ENCODE measurements at places on chromosomes 7 and 10.

DNA sequence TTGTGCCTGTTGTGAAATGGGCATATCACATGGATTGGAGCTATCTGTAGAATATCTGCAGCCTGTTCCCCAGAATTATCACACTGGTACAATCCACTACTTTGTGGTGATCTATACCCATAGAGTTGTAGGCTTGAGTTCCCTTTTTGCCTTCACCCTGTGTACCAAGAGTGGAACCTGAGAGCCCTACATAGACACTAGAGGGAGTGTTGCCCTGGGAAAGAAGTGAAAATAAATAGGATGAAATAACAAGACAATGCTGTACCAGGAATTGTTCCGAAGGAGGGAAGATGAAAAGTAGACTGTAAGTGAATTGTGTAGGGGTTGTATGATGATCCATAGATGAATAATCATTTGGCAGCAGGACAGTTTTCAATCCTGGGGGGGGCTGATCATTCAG is 9.0 kb downstream of the SORCS3 start:
- no peak for DNase-seq

- no peak for DNase-seq
Measured at GRCh38 chr10:33423154-33423529, 88.7 kb upstream of the NRP1 start.

- DNase-seq = no peak
Measured at GRCh38 chr7:127809261-127809702, 157.3 kb downstream of the SND1 start.

- peak; percentile 64 for DNase-seq
Measured at GRCh38 chr7:16918288-16918895, 36.6 kb upstream of the AGR3 start.

DNA sequence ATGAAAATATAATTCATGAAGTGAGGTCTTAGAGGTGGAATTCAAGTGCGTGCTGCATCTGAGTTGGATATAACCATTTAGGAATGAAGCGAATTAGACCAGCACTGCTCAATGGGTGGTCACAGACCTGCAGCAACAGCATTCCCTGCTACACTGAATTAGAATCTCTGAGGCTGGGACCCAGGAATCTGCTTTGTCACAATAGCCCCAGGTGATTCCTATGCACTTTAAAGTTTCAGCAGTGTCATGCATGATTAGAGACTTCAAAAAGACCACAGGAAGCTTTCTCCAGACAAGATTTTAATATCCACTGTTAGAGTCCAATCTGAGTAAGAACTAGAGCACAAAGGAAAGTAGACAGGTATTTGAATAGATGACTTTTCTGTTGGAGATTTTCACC is 352.8 kb upstream of the VSTM2A start:
- DNase-seq = no peak

GRCh38 chr7:83852136-83852535 is 203.2 kb upstream of the SEMA3E start:
- DNase-seq = no peak

- peak; percentile 91 for DNase-seq
Measured at GRCh38 chr7:23679898-23680413, at the start of gene FAM221A. Gene FAM221A, plus strand, starts transcription at chr7:23680199. Its CDS starts 20 bp downstream, at chr7:23680219.

DNA sequence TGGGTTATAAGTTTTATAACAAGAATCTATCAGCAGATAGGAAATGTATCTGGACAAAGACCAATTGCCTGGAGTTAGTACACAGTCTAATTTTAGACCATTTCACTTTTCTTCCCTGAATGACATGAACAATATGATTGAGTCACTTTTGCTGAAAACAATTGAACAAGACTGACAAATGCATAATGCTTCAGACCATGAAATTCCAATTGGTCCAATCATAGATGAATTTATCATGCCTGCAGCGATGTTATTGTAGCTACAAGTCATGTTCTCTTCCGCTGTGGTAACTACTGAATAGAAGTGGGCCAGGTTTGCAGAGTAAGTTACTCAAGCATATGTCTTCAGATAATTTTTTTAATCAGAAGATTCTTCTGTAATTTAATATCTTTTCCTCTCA is 73.4 kb downstream of the VSTM2A start:
- no peak for DNase-seq

DNA sequence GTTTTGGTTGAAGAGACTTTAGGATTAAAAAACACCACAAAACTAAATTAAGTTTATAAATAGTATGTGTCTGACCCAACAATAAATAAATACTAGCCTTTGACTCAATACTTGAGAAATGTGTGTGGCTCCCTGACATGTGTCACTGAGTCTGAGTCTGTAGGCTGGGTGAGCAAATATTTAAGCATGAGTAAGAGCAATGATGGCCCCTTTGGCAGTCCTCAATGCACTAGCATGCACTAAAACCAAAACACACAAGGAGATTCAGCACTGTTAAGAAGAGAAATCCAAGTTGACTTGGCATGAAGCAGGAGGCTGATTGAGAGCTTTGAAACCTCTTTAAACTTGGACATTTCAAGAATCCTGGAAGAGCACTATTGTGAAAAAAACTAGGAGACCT is 37.1 kb downstream of the CCDC71L start:
- peak; percentile 24 for DNase-seq

DNA sequence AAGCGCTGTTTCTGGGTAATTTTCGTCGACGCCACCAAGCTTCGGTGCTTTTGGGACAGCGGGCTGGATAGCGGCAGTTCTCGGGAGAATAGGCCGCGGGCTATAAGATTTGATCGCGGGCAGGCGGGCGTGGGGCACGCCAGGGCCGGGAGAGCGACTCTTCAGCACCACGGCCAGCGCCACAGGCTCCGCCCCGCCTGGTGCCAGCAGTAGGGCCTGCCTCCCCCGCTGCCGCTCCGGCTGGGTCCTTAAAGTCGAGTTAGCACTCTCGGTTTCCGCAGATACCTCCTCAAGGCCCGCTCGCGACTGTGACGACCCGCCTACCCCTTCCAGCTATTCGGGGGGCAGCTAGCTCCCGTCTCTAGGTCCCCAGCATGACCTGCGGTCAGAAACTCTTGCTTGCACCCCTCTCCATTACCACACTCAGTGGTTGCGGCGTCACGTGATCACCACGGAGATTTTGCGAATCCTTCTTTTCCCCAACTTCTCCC is 9.4 kb downstream of the NXPH1 start:
- peak; percentile 57 for DNase-seq

DNA sequence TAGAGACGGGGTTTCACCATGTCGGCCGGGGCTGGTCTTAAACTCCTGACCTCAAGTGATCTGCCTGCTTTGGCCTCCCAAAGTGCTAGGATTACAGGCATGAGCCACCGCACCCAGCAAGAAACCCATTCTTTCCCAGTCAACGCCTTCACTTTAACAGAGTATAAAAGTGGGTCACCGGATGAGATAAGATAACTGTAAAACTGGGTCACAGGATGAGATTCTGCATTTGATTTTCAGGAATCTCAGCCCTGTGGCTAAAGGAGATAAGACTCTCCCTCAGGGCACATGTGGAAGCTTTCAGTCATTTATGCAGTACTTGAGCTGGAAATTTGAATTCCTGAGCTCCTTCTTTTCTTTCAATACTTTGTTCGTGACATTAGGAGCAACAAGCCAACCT is 70.8 kb downstream of the LRRC17 start:
- no peak for DNase-seq

DNA sequence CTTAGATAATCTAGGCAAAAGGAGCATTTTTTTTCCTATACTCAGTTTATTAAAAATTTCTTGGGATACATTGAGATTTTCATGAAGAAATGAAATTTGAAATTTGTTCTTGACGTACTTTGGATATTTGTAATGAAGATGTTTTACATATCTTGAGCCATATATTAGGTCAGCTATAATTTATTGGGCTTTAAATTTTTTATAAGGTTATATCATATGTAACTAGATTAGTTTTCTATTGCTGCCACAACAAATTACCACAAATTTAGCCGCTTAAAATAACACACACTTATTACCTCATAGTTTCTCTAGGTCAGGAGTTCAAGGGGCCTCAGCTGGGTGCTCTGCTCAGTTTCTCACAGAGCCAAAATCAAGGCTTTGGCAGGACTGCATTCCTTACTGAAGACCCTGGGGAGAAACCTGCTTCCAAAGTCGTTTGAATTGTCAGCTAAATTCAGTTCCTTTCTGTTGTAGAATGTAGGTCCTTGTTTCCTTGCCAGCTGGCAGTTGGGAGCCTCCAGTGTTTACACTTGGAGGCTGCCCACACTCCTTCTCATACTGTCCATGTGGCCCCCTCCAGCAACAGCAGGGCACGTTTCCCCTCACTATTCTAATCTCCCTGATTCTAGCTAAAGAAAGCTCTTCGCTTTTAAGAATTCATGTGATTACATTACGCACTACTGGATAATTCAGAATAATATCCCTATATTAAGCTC is 42.6 kb upstream of the DNAH11 start:
- no peak for DNase-seq

DNA sequence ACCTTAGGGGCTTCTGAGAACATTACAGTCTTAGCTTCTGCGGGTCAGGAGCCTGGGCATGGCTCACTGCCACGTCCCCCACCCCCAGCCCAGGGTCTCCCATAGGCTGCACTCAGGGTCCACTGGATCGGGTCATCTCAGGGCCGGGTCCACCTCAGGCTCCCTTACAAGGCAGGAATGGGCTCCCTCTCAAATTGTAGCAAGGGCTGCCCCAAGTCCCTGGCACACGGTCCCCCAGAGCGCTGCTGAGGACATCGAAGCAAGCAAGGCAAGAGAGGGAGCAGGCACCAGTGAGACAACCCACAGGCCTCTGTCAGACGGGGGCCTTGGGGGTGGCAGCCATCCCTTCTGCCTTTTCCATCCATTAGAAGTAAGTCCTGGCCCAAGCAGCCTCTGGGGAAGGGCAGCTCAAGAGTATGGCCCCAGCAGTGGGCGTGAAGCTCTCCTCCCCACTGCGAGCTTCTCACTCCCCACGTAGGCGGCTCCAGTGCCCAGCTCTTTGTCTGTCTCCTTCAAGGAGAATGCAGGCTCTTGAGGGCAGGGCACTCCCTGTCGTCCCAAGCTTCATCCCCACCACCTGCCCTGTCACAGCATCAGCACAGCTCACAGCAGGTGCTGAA is 18.0 kb upstream of the RET start:
- DNase-seq = no peak

DNA sequence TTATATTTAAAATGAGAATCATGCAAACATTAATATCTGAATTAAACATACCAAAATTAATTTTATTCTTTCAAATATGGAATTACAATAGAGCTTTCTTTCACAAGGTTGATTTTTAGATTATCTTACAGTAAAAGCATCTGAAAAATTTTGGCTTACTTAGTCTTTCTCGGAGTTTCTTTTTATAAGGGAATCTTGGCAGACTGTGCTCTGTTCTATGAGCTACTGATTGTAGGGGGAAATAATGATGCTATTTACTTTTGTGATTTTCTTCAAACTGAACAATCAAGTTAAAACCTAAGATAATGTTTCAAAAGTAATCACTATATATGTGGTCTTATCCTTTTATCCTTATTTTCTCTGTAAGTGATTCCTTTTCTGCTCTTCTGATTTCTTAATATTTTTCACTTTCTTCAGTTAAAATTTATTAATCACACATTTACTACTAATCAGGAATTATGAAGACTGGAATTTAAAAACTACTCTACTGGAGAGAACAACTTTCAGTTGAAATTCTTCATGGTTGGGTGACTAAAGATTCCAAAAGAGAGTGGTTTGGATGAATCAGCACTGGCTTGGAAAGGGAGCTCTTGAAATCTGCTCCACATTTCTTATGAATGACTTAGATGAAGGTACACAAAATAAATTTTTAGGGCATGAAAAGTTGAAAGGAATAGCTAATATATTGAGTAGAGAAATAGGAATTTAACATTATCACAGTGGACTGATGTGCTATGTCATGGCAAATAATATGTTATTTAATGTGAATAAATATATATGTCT is 103.9 kb downstream of the PPP1R9A start:
- no peak for DNase-seq

DNA sequence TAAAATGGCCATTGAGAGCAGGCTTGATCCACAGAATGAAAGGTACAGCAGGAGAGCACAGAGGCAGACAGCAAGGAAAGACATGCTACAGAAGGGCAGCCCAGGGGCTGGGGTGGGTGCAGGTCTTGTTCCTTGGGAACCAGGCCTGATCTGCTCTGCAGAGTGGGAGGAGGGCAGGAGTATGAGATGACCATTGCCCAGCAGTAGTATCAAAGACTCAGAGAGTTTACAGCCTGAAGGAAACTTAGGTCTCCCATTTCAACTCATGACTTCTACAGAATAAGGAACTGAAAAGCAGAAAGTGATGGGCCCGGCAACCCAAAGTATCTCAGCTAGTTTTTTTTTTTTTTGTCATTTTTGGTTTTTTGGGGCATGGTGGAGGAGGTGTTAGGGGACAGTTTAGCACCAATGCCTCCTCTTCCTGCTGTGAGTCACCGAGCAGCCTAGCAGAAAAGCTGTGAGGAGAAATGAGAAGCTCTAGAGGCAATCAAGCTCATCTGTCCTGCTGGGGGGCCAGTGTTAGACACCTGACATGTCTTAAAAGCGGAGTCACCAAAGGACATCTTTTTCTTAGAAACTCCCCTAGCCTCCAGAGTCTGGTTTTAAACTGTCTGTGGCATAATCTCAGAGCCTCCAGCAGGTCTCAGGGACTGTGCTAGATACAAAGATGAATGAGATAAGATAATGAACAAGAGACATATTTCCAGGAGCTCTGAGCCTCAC is 34.3 kb upstream of the HERPUD2 start:
- DNase-seq = peak; percentile 40

DNA sequence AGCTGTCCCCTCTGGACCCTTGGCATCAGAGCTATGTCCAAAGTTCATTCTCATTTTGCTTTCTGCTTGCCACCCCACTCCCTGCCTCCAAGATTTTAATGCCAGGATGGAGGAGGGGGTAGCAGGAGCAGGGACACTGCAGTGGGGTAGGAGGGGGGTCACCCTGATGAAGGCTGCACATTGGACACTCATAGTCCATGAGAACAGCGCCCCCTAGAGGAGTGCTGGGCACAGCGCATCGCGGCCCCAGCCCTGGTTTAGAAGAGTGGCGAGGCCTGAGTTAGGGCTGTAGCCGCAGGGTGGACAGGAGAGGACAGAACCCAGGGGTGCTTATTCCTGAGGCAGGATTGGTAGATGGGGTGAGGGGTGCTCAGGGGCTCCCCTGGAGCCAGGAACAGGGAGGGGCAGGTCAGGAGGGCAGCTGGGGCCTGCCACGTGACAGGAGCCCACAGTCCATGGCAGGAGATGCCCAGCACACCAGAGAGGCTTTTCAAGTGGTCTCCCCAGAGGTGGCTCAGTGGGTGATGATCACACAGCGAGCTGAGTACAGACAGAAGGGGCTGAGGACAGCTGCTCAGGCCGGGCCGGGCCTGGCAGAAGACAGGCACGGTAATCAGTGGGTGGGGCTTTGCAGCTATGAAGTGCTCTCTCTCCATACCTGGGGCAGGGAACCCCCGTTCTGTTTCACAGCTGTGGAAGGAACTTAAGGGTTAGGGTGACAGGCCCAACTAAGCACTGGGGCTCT is 71.4 kb downstream of the NEURL1 start:
- DNase-seq = peak; percentile 74

DNA sequence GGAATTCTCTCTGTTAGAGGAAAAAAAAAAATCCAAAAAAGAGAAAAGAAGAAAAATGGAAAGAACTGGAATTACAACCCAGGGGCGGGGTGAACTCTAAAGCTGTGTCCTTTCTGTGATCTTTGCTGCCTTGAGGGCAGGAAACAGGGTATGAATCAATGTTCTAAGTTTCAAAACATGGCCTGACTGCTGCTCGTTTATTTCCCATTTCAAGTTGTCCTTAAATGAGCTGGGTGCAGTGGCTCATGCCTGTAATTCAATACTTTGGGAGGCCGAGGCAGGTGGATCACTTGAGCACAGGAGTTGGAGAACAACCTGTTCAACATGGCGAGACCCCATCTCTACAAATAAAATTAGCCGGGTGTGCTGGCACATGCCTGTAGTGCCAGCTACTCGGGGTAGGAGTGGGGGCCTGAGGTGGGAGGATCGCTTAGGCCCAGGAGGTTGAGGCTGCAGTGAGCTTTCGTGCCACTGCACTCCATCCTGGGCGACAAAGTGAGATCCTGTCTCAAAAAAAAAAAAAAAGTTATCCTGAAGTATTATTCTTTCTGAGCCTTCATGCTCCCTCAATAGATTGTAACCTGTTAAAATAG is 24.7 kb upstream of the TFAM start:
- no peak for DNase-seq
